ENCODE measurements at places on chromosomes 1 and 21.

- no peak for DNase-seq
Observed at GRCh38 chr1:12567288-12567819, 50.7 kb downstream of the DHRS3 start.

- no peak for DNase-seq
Observed at GRCh38 chr1:1112237-1112985, 3.5 kb downstream of the C1orf159 start.

DNA sequence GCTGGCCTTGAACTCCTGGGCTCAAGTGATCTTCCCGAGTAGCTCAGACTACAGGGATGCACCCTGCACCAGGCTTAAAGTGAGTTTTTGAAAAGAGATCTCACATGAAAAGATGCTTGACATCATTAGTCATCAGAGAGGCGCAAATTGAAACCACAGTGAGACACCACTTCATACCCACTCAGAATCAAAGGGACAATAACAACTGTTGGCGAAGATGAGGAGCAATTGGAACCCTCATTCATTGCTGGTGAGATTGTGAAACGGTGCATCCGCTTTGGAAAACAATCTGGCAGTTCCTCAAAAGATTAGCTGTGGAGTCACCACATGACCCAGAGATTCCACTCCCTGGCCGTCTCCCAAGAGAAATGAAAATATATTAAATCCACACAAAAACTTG lies 122.3 kb downstream of the PGBD5 start:
- DNase-seq = no peak

- DNase-seq = no peak
Observed at GRCh38 chr1:23592209-23592892, 33.0 kb upstream of the ID3 start.

- no peak for DNase-seq
Observed at GRCh38 chr1:225617479-225617878, 35.4 kb downstream of the ENAH start.
